ENCODE measurements at places on chromosomes 1 and 21.
A peak's percentile ranks its signal among the peaks of the same experiment; 100 is the strongest.

GRCh38 chr21:33128538-33128937 lies 58.6 kb downstream of the OLIG1 start:
- DNase-seq: peak; percentile 47

- DNase-seq: peak; percentile 17
Measured at GRCh38 chr1:78619803-78620579, at the start of gene IFI44L. TSS of gene IFI44L (plus strand) at chr1:78620448. CDS start at chr1:78627916, 7,468 bp downstream.

- DNase-seq: no peak
Measured at GRCh38 chr1:217522277-217522676, 108.6 kb downstream of the GPATCH2 start.

DNA sequence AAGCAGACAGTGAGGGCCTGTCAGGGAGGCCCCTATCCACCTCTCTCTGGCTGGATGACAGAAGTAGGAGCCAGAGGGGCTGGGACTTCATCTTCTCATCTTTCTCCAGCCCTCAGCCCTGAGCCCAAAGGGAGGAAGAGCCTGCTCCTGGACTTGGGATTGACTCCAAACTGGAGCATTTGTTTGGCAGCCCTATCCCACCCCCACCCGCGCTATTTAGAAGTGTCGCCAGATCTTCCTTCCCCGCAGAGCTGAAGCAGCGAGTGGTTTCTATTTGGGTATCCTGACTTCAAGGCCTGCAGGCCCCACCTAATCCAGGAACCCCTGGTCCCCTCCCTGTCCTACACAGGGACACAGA lies 9.6 kb downstream of the NES start:
- no peak for DNase-seq

DNA sequence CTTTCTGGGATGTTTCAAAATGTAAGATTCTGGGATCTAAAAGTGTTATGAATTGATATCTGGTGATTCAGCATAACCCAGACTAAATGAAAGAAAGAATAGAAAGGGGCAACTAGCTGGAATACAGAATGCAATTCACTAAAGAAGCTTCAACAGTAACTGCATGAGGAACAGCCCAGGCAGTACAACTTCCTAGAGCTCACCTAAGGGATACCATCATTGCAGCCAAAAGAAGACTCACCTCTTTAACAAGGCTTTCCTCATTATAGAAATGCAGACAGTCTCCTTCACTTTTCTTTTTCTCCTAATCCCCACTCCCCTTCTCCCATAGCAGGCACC lies 6.3 kb downstream of the RGS5 start:
- DNase-seq: no peak

Data from suppressor macrophage (primary cell).